ENCODE measurements at places on chromosomes 16 and 17.

DNA sequence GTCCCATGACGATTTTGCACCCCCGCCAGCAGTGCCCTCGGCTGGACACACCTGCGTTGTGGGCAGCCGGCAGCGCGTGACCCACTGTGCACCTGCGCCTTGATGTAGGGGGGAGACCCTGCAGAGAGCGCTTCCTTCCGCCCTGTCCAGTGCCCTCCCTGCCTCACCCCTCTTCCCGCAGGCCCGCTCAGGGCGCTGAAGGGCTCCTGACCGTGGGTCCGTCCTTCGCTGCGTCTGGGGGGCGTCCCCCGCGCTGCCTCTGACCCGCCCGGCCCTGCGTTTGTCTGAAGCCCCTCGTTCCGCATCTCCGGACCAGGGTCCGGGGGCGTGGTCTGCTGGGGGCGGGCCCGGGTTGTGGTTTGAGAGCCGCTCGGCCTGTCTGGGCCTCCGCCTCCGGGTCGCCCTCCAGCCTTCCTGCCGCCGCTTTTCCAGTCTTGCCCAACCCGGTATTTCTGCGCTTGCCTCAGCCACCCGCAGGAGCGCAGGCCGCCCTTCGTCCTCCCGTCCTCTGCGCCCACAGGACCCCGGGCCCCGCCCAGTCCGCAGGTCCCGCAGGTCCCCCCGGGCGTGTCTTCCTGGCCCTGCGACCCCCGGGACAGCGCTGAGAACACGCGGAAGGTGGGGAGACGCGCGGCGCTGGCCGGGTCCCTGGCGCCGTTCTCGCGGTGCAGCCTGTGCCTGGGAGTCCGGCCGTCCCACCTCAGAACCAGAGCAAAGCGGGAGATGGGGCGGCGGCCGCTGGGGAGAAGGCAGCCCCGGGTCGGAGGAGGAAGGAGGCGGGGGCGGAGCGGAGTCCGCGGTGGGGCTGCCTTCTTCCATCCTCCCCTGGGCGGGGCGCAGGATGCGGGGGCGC lies 4.0 kb upstream of the IL17C start:
- peak; percentile 37 for DNase-seq

DNA sequence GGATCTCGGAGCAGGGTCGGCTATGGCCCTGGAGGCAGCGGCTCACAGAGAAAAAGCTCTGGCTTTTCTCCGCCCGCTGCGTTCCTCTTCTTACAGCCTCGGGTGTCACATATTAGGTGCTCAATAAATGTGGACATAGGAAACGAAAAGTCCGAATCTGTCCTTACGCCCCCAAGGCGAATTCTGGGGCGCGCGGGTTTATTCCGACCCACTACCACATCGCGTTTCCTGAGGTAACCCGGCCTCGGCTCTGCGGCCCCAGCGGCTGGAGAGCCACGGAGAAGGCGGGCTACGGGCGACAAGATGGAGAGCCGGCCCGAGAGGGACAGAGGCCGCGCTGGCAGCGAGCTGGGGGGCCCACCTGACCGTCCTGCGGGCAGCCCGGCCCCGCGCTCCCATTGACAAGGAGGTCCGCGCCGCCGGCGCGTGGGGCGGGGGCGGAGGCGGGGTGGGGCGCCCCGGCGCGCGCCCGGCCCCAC lies 573 bp upstream of the GNAO1 start:
- DNase-seq = no peak

- no peak for DNase-seq
Observed at GRCh38 chr16:84502581-84502980, 1.9 kb downstream of the MEAK7 start.

DNA sequence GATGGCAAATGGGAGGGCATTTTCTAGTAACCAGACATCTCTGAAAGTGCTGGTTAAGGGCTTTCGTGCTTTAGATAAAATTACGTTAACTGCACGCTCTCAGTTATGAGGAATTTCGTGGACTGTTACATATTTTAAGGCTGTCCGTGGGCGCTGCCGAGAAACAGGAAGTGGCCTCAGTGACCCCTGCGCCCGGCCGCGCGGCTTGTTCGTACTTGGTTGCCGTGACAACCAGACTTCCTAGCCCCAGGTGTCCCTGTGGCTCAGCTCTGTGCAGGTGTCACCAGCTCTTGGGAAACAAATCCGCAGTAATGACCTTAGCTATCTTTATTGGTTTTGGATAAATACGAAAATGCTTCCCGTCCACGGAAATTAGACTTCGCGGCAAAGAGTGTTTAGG lies 52.7 kb downstream of the LMF1 start:
- DNase-seq = no peak

DNA sequence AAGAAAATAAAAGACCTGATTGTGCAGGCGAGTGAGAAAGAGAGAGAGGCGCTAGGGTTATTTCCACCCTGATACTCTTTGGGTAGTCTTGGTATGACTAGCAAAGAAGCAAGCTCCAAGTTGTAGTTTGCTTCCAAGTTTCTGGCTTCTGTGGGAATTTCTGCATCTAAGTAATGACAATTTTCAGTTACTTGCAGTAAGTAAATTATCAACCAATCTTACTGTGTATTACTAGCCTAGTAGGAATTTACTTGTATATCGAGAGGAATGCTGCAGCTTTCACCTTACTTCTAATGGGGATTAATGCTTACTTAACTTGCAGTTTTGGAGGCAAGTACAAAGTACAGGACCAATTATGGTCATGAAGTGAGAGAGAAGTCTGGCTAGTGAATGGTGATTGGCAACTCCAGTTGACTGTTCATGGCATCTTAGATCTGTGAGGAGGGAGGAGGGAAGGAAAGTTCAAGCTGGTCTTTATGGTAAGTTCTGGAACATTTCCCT lies 31.9 kb downstream of the TENT4B start:
- DNase-seq = no peak

Data from CD4-positive, alpha-beta T cell treated with Interleukin-15 for 4 hours (primary cell).